ENCODE measurements at places on chromosomes 2 and 18.

GRCh38 chr18:58403799-58404455, 225.0 kb downstream of the ALPK2 start:
- DNase-seq, result no peak

DNA sequence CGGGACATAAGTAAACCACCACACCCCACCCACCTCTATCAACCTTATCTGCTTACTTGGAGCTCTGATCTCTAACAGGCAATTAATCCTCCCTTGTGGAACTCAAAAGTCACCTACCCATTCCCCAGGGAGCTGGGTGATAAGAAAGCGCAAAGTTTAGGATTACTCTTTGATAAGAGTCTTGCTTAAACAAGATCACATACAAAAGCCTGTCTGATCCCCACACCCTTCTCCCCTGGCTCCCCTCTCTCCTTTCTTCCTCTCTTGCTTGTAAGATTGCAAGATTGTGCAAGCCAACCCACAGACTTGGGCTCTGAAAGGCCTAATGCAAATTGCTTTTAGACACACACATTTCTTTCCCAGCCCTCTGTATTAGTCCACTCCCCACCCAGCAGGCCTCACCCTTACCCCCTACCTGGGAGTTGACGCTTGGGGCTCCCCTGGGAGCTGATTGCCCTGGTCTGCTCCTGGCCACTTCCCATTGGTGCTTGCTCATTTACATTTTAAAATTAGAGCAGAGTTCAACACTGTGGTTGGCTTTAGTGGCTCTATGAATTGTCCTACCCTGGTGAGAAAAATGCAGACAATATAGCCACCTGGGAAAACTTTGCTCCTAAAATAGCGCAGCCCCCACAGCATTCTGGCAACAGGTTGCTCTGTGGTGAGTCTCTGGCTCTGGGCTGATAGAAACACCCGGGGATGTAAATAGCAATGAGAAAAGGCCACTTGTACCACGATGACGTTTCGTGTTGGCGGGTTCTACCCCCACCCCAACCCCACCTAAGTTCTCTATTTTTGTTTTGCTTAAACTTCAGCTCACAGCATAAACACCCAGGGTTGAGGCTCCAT, 92.8 kb upstream of the MSH2 start:
- no peak for DNase-seq

GRCh38 chr18:31563778-31564177, 27.9 kb upstream of the TTR start:
- DNase-seq, result no peak

DNA sequence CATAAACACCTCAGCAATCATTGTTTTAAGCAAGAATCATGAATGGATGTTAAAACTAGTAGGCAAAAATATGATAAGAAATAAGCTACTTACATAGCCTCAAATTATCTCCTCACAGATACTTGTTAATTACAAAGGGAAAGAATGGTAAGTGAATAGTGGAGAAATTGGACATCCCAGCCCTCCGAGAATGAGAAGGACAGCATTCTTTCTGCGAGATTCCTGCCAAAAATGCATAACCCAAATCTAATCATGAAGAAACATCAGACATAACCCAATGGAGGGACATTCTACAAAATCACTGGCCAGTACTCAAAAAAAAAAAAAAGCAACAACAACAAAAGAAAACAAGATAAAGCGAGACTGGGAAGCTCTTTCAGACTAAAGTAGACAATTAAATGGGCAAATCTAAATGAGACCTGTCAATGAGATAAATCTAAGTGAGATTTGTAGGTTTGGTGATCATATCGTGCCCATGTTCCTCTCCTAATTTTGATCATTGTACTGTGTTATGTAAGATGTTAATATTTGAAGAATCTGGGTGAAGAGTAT, 57.9 kb upstream of the GLI2 start:
- no peak for DNase-seq

- no peak for DNase-seq
Measured at GRCh38 chr2:172674968-172675303, 60.7 kb upstream of the RAPGEF4 start.

GRCh38 chr2:176129813-176130146, 275 bp downstream of the HOXD8 start:
- DNase-seq, result no peak
